ENCODE measurements at places on chromosomes 3 and 15.

- DNase-seq = peak; percentile 69
These were observed 731 bp downstream of the ZNF710 start for GRCh38 chr15:90001683-90002427.

DNA sequence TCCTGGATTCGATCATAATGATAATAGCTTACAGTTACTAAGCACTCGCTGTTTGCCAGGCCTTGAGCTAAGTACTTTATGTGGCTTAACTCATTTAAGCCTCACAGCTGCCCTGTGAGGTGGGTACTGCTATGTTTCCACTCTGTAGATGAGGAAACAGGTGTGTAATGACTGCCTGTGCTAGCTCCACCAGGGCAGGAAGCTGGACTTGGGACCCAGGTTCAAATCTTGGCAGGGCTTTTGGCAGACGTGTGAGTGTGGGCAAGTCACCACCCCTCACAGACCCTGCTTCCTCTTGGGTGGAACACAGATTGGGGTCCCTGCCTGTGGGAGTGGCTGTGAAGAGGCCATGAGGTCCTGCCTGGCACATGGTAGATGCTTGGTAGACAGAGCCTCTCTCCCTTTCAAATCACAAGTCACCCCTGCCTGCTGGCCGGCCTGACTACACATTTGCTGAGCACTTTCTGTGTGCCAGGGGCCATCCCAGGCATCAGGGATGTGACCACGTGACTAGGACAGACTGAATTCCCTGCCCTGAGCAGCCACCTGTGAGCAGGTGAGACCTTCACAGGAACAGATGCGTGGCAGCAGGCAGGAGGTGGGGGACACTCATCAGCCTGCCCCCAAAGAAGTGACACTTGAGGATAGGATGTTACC is 3.7 kb downstream of the EFCC1 start:
- DNase-seq = no peak

DNA sequence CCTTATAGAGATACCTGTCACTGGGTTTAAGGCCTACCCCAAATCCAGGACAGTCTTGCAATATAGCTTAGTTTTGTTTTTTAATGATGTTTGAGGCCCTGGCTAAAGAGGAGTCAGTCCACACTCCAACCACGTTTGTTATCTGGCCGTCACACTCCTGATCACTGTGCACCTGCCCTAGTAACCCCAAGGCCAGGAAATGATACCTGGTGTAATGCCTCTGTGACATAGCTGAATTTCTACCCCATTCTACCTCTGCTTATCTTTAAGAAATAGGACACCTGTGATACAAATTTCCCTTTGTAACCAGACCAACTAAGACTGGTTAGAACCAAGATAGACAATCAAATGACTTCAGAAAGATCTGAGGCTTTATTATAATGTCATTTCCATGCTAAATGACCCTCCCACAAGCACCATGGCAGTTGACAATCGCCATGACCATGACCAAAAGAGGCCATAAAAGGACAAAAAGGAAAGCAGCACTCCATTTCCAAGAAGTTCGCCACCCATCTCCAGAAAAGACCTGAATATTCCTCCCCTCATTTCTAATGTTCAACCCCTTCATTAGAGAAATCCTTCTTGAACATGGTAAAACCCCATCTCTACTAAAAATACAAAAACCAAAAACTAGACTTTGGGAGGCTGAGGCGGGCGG is 4.8 kb upstream of the RTP3 start:
- DNase-seq = no peak

DNA sequence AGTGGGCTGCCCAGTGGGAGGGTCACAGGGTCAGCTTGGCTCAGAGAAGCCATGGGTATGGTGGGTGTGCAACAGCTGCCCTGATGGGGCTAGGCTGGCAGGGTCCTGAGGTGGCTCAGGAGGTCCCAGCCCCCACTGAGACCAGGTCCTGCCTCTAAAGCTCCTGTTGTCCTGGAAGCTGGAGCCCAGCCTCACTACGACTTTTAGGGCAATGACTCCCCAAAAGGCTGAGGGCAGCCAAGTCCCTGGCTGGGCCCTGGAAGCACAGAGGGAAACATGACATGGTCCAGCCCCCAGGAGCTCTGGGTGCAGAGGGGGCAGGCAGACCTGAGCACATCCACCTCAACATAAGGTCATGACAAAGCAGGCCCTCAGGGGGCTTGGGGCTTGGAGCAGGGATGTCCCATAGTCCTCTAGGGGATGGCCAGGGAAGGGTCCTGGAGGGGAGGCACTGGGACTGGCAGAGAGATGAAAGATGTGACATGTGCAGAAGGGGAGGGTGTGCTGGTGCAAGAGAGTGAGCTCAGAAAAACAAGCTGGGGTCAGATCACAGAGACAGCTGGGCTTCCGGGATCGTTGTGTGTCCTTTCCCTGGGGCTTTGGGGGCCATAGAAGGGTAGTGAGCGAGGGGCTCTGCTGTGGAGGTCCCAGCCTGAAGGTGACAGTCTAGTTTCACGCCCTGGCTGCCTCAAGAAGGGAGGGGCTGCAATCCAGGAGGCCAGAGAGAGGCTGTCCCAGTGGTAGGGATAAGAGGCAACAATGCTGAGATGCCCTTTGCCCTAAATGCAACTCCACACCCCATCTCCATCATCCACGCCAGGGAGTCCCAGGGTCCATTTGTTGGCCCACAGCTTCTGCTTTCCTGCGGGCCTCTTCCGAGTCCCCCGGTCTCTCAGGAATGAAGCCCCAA is 639 bp upstream of the ITIH3 start:
- no peak for DNase-seq

- DNase-seq = no peak
These were observed 9.2 kb downstream of the CD200R1 start for GRCh38 chr3:112965656-112966055.

DNA sequence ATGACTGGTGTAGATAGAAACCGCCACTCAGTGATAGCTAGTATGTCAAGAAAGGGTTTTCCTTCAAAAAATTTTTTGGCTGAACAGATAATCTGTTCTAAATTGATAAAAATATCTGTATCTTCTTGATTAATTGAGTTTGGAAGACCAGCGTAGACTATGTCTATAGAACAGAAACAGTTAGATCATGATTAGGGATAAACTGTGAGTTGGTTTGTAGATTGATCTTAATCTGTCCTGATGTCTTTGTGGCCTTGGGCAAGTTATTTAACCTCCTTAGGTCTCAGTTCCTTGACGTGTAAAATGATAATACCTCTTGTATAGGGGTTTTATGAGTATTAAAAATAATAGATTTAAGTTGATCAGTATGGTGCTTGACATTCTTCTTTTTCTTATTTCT is 4.7 kb downstream of the NFKBIZ start:
- DNase-seq = peak; percentile 3

- peak; percentile 25 for DNase-seq
These were observed 32.4 kb upstream of the MTMR10 start for GRCh38 chr15:31023841-31024240.

GRCh38 chr3:52494445-52494844 is 693 bp upstream of the STAB1 start:
- DNase-seq = no peak

- DNase-seq = peak; percentile 48
These were observed 13.7 kb downstream of the TAGLN3 start for GRCh38 chr3:112012205-112012992.

GRCh38 chr3:156772588-156773206 is 53.5 kb upstream of the LEKR1 start:
- DNase-seq = peak; percentile 37

GRCh38 chr3:56899078-56899477 is 97.3 kb upstream of the ARHGEF3 start:
- DNase-seq = no peak

DNA sequence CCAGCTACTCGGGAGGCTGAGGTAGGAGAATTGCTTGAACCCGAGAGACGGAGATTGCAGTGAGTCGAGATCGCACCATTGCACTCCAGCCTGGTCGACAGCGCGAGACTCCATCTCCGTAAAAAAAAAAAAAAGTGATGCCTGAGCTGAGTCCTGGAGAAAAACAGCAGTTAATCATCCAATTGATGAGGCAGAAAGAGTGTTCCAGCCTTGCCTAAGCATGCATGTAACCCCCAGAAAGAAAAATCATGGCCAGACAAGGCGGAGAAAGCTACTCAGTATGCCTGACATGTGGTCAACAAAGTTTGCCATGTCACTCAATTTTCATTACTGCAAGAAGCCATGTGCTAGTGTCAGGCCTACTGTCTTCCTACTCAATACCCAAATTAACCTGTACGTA is 593.1 kb upstream of the MDFIC2 start:
- DNase-seq = no peak

GRCh38 chr3:172313671-172314070 is 134.6 kb downstream of the GHSR start:
- DNase-seq = no peak

GRCh38 chr15:32685576-32685975 is 32.2 kb upstream of the GREM1 start:
- peak; percentile 95 for DNase-seq
